AML-193 (cell line): ENCODE measurements at places on chromosomes 13 and 19.

DNA sequence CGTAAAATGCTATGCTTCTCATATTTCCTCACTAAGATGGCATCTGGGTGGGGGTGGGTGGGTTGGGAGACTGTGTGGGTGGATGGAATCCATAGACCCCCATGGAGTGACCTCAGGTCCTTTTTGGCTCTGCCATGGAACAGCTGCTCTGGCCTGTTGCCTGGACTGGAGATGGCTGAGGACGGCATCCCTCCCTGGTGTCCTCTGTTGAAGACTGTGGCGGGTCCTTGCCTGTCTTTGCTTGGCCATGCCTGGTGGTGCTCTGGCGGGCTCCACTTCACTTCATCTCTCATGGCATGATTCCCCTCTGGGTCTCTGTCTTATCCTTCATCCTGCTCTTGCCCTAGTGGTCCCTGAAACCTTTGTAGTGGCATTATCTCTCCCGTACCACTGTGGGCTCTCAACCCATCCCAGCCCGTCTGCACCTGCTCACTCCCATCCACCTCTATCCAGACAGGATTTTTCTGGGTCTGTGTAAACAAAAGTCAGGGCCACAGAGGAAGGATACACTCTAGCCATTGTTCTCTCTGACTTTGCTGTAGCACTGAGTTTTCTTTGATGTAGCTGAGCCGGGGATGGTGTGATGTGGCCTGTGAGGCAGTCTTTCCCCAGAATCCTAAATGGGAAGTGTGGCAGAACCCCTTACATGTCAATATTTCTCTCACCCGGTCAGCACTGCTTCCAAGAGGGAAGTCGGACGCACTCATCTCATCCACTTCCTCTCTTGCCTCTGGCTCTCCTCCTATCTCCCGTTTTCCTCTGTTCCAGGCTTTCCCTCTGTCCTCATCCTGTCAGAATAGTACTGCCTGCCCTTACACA, 36.1 kb downstream of the WDFY2 start:
- DNase-seq, result no peak

GRCh38 chr19:7926021-7926726, at the start of gene CTXN1:
Gene CTXN1, minus strand, starts transcription at chr19:7926135. Its CDS starts 597 bp downstream, at chr19:7925538.
- peak; percentile 2 for DNase-seq

GRCh38 chr19:37565370-37565669, 29.3 kb downstream of the ZNF571 start:
- no peak for DNase-seq

- DNase-seq, result no peak
Observed at GRCh38 chr13:19664481-19665230, 31.2 kb downstream of the MPHOSPH8 start.

DNA sequence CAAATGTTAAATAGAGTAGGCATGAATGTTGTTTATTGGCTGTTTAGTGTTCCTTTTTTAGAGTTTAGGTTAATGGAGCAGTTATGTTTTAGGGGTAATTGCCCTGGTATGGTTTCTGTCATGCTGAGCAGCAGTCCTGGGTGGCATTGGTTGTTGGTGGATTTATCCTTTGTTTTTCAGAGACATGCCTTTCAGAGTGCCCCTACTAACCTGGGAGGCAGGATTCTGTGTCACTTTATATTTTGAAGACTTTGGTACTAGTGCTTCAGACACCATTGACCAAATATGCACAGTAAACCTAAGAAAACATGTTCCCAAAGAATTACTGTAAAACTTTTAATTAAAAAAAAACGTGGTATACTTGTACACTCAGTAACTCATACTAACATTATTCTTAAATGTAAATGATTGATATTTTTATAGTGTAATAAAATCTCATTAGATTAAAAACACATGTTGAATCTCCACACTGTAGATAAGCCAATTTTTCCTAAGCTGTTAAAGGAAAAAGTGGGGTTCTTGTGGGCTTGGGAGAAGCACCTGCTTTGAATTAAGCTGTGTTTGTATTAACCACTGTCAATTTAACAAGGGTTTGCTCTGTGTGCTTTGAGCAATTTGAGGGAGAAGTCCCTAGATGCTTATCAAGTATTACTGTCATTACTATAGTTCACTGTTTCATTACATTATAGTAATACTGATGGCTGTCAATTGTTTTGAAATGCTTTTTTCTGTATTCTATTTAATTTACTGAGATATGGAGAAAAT, 133.2 kb downstream of the LMO7 start:
- no peak for DNase-seq

GRCh38 chr19:28019371-28019770, 1193.6 kb downstream of the UQCRFS1 start:
- no peak for DNase-seq

- no peak for DNase-seq
Observed at GRCh38 chr19:34574704-34575103, 93.1 kb downstream of the WTIP start.

DNA sequence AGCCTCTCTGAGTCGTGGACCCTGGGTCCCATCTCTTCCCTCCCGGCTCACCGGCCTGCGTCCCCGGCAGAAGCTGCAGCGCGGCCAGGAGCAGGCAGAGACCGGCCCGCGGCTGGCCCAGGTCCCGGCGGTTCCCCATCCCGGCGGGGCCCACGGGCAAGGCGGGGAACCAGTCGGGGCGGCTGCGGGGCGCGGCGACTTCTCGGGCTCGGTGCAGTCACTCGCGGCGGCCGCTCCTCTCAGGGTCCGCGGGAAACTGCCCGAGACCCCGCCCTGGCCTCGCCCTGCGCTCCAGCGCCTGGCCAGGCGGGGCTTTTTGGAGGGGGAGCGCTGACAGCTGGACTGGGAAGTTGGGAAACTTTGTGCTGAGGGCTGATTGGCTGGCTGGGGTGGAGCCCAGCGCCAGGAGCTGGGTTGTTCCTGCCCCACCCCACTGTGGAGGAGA, at the start of gene COL5A3:
Gene COL5A3, minus strand, starts transcription at position 258 of the 445 bp plus-strand sequence. Its CDS starts 119 bp downstream, at position 139.
- no peak for DNase-seq

DNA sequence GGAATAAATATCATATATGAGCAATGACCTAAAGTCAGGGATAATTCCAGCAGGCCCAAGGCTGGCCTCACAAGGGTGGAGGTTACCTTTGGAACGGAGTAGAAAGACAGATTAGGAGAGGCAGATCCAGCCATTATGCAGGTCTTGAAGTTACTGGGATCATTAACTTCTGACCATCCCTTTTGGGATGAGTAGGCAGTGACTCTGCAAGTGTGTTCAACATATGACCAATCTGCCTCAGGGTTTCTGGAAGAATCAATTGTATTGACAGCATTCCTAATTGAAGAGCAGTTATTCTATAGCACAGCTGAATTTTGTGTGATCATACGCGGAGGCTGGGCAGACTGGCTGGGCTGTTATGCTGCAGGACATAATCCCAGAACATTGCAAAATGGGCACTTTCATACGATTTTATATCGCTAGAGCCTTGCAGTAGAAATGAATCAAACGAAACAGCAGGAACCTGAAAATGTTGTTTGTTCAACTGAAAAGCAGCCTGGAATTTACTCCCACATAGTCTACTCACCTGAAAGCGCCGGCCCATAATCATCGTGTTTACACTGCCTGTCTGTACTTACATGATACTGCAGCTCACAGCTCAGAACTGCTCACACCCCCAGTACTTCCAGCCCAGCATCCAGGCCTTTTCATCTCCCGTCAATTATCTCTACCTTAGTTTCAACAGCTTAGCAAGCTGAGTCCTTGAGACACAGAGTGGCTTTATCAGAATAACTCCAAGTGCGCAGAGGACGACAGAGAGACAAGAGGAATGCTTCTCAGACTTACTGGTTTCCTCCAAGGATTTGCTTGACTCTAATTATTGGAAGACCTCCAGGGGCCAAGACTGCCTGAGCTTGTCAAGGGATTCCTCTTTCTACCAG, 556.1 kb downstream of the EFNB2 start:
- no peak for DNase-seq

DNA sequence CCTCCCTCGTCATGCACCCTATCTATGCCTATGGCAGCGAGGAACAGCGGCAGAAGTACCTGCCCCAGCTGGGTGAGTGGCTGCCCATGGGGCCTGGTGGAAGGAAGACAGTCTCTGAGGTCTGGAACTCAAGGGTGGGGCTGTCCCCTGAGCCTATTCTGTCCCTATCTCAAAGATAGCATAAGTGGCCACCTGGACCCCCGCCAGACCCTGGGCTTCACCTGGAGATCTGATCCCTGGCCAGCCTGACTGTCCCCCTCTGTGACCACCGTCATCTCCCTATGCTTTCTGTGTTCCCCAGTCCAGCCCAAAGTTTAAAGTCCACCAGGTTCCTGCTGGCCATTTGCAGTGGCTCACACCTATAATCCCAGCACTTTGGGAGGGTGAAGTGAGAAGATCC, 2.6 kb downstream of the GCDH start:
- no peak for DNase-seq

DNA sequence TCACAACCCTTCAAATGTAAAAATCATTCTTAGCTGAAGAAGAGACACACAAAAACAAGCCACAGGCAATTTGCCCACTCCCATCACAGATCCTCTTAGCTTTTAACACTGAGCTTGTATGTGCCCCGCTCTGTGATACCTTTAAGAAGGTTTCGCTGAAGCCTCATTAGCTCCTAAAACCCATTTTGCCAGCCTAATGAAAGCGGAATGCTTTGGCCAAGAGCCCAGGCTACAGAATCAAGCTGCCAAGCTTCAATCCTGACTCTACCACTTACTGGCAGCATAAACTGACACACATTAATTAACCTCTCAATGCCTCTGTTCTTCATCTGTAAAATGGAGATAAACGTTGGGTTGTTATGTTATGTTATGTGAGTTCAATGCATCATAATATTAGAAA, 10.5 kb downstream of the ZNF112 start:
- DNase-seq, result no peak

- DNase-seq, result no peak
Observed at GRCh38 chr19:15170345-15170744, 30.4 kb downstream of the NOTCH3 start.

DNA sequence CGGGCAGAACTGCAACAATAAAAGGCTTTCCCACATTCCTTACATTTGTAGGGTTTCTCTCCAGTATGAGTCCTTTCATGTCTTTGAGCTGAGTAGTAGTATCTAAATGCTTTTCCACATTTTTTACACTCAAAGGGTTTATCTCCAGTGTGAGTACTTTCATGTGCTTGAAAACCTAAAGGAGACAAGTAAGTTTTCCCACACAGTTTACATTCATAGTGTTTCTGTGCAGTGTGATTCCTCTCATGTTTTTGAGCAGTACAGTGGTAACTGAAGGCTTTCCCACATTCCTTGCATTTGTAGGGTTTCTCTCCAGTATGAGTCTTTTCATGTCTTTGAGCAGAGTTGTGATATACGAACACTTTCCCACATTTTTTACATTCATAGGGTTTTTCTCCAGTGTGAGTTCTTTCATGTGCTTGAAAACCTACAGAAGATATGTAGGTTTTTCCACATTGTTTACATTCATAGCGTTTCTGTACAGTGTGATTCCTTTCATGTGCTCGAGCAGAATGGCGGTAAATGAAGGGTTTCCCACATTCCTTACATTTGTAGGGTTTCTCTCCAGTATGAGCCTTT, 47.0 kb downstream of the ZNF44 start:
- DNase-seq, result no peak

DNA sequence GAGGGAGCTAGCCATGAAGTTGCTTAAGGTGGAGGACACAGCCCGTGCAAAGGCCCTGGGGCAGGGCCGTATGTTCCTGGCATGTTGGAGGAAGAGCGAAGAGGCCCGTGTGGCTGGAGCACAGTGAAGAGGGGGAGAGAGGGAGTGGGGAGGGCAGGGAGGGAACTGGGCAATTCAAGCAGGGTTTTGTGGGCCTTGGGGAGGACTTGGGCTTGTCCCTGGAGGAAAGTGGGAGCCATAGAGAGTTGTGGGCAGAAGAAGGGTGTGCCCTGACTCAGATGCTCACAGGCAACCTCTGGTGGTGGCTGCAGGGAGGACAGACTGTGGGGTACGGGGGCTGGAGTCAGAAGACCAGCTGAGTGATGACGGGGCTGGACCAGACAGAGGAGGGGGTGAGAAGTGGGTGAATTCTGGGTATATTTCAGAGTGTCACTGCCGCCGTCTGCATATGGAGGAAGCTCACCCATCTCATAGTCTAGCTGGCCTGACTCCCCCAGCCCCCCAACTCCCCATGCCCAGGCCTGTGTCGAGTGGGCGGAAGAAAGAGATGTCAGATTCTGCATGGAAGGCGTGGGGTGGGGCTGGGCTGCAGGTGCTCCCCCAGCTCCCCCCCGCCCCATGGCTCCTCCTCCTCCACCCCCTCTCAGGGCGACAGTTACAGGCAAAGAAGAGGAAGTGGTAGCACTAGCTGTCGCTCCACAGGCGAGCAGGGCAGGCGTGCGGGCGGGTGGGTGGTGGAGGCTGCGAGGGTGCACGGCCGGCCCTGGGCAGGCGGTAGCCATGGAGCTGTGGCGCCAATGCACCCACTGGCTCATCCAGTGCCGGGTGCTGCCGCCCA, at the start of gene VAV1:
Gene VAV1, plus strand, starts transcription at position 681 of the 838 bp plus-strand sequence. Its CDS starts 100 bp downstream, at position 781.
- peak; percentile 92 for DNase-seq

- no peak for DNase-seq
Observed at GRCh38 chr13:59538512-59538911, 625.2 kb downstream of the DIAPH3 start.

DNA sequence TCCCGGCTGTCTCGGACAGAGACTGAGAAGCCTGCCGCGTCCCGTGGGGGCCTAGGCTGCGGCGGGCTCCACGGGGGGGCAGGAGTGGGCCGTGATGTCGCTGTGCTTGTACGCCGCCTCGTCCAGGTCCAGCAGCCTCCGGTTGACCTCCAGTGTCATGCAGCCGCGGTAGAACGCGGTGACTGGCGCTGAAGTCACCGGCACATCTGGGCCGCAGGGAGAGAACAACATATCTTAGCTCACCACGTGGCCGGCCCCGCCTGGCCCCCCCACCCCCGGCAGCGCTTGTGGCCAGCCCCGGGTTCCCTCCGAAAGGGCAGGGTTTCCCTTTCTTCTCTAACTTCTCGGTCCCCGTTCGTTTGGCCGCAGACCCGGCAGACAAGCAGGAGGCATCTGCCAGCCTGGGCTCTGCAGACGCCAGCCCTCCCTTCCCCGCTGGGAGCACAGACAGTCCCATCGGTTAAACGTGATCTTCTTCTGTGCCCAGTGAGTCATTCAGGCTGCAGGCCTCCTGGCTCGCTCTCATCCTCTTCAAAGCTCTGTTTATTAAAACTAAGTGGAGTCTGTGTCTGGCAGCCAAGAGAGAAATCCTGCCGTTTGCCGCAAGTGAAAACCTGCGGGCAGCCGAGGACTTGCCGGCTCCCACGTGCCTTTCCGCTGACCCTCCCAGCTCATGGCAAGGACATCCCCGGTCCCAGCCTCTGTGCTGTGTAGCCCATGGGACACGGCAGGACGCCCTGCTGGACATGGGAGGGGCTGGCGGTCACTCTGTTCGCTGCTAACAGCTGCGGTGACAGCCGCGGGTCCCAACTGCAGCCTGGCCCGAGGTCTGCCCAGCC, 42.8 kb downstream of the GAS6 start:
- DNase-seq, result no peak

- DNase-seq, result no peak
Observed at GRCh38 chr19:50191216-50191615, 12.2 kb upstream of the MYH14 start.

GRCh38 chr19:750640-751423, at the start of gene MISP:
Gene MISP, plus strand, starts transcription at chr19:751112. Its CDS starts 5,835 bp downstream, at chr19:756947.
- DNase-seq, result no peak

DNA sequence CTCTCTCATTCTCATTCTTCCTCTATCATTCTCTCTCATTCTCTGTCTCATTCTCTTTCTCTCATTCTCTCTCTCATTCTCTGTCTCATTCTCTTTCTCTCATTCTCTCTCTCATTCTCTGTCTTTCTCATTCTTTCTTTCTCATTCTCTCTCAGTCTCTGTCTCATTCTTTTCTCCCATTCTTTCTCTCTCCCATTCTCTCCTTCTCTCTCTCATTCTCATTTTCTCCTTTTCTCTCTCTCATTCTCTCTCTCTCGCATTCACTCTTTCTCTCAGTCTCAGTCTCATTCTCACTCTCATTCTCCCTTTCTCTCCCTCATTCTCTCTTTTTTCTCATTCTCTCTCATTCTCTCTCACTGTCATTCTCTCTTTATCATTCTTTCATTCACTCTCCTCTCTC, 152.0 kb upstream of the UQCRFS1 start:
- no peak for DNase-seq

GRCh38 chr13:108597943-108598342, 31.5 kb upstream of the MYO16 start:
- DNase-seq, result no peak
